Neural crest cell (in vitro differentiated cells): ENCODE measurements at places on chromosomes 6 and 20. TPM values are rescaled to one million over a fixed set of nuclear protein-coding genes. Genes with fewer than 3 reads are reported as not detected.

- no peak overlapping the region for H3K27ac ChIP-seq
- no peak overlapping the region for H3K4me3 ChIP-seq
- no peak for DNase-seq
- H3K4me1 ChIP-seq = peaks cover 27% of the 10 kb centered on the region
- H3K36me3 ChIP-seq = peaks cover 2% of the 10 kb centered on the region
These were observed 195.2 kb downstream of the BACH2 start for GRCh38 chr6:90101403-90101802.

DNA sequence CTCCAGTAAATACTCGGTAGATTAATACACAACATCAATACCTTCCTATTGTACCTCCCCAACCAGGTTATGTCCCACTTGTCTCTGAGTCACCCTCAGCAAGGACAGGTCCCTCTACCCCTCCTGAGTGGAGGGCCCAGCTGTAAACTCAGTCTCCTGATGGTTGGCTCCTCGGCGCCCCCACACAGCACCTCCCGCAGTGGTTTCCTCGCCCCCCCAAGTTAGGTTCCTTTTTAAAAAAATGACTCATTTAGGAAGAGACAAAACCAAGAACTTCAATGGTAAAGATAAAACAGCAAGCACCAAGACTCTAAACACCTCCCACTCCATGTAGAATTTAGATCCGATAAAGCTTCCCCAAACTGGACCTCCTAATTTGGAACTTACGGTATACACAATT is 83.5 kb downstream of the TRERF1 start:
- no peak overlapping the region for H3K27ac ChIP-seq
- no peaks in the 10 kb centered on the region for H3K27me3 ChIP-seq
- no peak overlapping the region for H3K4me3 ChIP-seq

DNA sequence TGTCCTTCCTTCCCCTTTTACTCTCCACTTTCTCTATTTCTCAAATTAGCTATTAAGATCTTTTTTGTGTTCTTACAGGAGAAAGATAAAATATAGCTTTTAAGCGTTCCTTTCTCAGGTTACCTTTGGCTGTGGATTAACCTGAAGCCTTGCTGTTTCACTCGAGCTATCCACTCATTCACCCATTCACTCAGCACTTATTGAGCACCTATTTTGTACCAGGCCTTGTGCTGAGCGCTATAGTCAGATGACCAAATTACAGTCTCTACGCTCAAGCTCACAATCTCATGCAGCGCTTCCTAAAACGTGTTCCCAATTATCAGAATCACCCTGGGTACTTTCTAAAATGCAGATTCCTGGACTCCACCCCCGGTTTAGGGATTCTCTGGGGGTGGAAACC is 1.8 kb upstream of the CEP250 start:
- peaks cover 41% of the 10 kb centered on the region for H3K4me1 ChIP-seq
- DNase-seq = no peak
- no peaks in the 10 kb centered on the region for H3K27me3 ChIP-seq
- H3K27ac ChIP-seq = no peak overlapping the region

- H3K27ac ChIP-seq = no peak overlapping the region
- H3K36me3 ChIP-seq = no peaks in the 10 kb centered on the region
- H3K4me1 ChIP-seq = no peaks in the 10 kb centered on the region
- DNase-seq = no peak
- H3K27me3 ChIP-seq = peaks cover 3% of the 10 kb centered on the region
- H3K4me3 ChIP-seq = no peak overlapping the region
These were observed 3.2 kb upstream of the TREML1 start for GRCh38 chr6:41157323-41157722.

DNA sequence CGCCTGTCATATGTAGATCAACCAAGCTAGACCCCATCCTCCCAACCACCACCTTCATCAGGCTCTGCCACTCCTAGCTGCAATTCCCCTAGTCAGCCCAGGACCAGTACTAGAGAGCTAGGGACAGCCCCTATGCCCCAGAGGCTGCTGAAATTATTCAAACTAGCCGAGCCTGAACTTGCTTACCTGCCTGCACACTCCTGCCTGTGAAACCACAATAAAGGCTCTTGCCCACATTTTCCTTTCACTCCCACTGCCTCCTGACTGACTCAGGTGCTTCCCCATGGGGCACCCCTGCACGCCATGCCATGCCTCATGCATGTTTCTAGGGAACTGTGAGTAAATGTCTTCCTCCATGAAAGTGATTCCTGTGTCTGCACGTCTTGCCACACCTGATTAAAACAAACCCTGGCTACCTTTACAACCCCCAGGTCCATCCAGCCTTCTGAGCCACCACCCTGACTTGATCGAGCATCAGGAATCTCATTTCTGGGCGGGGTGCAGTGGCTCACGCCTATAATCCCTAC is 66.5 kb upstream of the IER3 start:
- peaks cover 10% of the 10 kb centered on the region for H3K4me1 ChIP-seq
- DNase-seq = no peak
- H3K27me3 ChIP-seq = no peaks in the 10 kb centered on the region
- H3K4me3 ChIP-seq = no peak overlapping the region

- no peaks in the 10 kb centered on the region for H3K27me3 ChIP-seq
- H3K4me1 ChIP-seq = peaks cover 10% of the 10 kb centered on the region
- H3K27ac ChIP-seq = no peak overlapping the region
- H3K36me3 ChIP-seq = no peaks in the 10 kb centered on the region
These were observed 172.9 kb upstream of the CDYL start for GRCh38 chr6:4603291-4603690.

GRCh38 chr6:169830876-169831275 is 79.5 kb downstream of the ERMARD start:
- H3K27ac ChIP-seq = no peak overlapping the region
- H3K4me1 ChIP-seq = peaks cover 13% of the 10 kb centered on the region
- H3K36me3 ChIP-seq = no peaks in the 10 kb centered on the region

Gene BTNL2
- not detected in 2 replicates for total RNA-seq

DNA sequence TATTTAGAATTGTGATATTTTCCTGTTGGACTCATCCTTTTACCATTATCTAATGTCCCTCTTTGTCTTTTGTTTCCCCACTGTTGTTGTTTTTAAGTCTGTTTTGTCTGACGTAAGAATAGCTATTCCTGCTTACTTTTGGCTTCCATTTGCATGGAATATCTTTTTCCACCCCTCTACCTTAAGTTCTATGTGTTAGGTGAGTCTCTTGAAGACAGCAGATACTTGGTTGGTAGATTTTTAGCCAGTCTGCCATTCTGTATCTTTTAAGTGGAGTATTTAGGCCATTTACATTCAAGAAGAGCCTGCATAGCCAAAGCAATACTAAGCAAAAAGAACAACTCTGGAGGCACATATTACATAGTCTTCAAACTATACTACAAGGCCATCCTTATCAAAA is 39.2 kb downstream of the CTCFL start:
- H3K27me3 ChIP-seq = no peaks in the 10 kb centered on the region
- H3K4me1 ChIP-seq = peaks cover 22% of the 10 kb centered on the region
- DNase-seq = no peak
- no peak overlapping the region for H3K27ac ChIP-seq
- H3K4me3 ChIP-seq = no peak overlapping the region

GRCh38 chr6:169622618-169623017 is 79.2 kb downstream of the WDR27 start:
- peaks cover 13% of the 10 kb centered on the region for H3K36me3 ChIP-seq
- no peak for DNase-seq
- no peaks in the 10 kb centered on the region for H3K27me3 ChIP-seq
- no peak overlapping the region for H3K27ac ChIP-seq
- peaks cover 24% of the 10 kb centered on the region for H3K4me1 ChIP-seq

Gene TMEM217
- total RNA-seq = 0.82 and 0.86 TPM in 2 replicates

DNA sequence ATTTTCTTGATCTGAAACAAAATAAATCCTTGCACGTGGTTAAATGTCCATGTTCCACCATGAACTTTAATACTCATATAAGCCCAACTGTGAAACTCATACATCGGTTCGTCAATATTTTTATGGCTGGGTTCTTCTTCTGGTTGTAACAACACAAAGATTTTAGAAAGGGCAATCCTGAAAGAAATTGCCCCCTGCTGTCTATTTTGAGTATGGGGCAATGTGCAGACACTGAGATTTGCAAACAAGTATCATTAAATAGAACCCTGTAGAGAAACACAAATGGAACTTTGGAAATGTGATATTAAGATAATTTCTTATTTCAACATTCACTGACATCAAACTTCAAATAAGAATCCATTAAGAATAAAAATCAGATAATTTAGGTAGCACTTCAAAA is 80.2 kb upstream of the PHACTR1 start:
- H3K36me3 ChIP-seq = no peaks in the 10 kb centered on the region
- no peak overlapping the region for H3K27ac ChIP-seq
- H3K4me1 ChIP-seq = no peaks in the 10 kb centered on the region
- no peaks in the 10 kb centered on the region for H3K27me3 ChIP-seq
- H3K4me3 ChIP-seq = no peak overlapping the region
- no peak for DNase-seq

DNA sequence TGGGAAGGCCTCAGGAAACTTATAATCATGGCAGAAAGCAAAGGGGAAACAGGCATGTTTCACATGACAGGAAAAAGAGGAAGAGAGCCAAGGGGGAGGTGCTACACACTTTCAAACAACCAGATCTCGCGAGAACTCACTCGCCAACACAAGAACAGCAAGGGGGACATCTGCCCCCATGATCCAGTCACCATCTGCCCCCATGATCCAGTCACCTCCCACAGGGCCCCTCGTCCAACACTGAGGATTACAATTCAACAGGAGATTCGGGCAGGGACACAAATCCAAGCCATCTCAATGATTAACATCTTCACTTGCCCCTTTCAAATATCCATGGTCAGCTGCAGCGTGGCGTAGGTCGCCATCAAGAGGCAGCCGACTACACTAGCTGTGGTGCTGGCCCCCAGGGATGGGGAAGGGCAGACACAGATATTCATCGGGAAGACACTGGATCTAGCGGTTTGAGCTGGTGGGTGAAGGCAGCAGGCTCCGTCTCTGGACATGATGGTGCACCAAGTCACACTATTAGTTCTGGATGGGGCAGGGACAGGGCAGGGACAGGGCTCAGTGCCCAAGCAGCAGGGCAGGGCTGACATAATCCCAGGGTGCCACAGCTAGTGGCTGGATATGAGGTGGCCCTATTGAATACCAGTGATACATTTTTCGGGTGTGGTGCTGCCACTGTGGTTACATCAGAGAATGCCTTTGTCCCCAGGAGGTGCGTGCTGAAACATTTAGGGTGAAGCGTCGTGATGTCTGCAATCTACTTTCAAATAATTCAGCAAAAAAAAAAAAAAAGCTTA is 31.6 kb downstream of the TUBB2B start:
- DNase-seq = peak; percentile 54
- peaks cover 18% of the 10 kb centered on the region for H3K4me1 ChIP-seq
- H3K27me3 ChIP-seq = no peaks in the 10 kb centered on the region
- no peak overlapping the region for H3K4me3 ChIP-seq
- H3K27ac ChIP-seq = no peak overlapping the region
- no peaks in the 10 kb centered on the region for H3K36me3 ChIP-seq

GRCh38 chr6:89359561-89359960 is 7.0 kb upstream of the UBE2J1 start:
- H3K27me3 ChIP-seq = peaks cover 3% of the 10 kb centered on the region
- H3K4me3 ChIP-seq = no peak overlapping the region
- no peak for DNase-seq
- H3K4me1 ChIP-seq = no peaks in the 10 kb centered on the region
- no peaks in the 10 kb centered on the region for H3K36me3 ChIP-seq

DNA sequence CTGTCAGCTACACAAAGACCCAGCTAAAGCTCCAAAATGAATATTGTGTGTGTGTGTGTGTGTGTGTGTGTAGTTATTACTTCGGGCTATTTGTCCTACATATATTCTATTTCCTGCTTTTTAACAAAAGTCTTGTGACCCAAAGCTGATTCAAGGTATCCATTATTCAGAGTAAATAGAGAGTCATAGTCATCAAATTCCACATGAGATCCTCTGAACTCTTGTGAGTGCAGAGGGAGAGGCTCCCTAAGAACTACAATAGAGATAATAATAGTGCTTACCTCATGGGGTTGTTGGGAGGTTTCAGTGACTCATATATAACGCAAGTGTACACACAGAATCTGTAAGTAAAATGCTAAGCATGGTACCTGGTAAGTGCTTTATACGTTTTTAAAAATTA is 95.6 kb upstream of the SHLD1 start:
- no peak for DNase-seq
- peaks cover 24% of the 10 kb centered on the region for H3K4me1 ChIP-seq
- H3K36me3 ChIP-seq = no peaks in the 10 kb centered on the region
- H3K27ac ChIP-seq = no peak overlapping the region

DNA sequence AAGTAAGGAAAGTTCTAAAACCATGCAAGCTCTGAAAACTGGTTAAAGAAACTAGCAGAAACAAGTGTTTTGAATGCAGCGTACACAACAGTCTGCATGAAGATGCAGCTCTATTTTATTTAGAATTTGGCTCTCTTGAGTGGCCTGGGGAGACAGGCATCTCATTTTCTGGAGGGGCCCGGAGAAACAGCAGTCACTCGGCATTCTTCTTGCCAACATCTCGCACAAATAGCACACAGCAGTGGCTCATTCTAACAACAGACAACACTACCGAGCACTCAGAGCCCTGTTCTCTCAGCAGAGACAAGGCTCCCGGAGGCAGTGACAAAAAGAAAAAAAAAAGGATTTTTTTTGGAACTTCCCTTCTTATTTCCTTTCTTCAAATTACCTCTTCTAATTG is 108.5 kb upstream of the STMND1 start:
- peaks cover 3% of the 10 kb centered on the region for H3K36me3 ChIP-seq
- no peak for DNase-seq
- no peaks in the 10 kb centered on the region for H3K4me1 ChIP-seq

Gene PRND
- total RNA-seq = not detected in 2 replicates
